ENCODE measurements at places on chromosomes 7 and 10.

GRCh38 chr10:131947631-131948347 is 33.9 kb downstream of the BNIP3 start:
- no peak for DNase-seq

- no peak for DNase-seq
Measured at GRCh38 chr10:98460837-98461499, 14.2 kb upstream of the HPS1 start.

- no peak for DNase-seq
Measured at GRCh38 chr7:141976524-141977245, 3.1 kb upstream of the TAS2R38 start.

DNA sequence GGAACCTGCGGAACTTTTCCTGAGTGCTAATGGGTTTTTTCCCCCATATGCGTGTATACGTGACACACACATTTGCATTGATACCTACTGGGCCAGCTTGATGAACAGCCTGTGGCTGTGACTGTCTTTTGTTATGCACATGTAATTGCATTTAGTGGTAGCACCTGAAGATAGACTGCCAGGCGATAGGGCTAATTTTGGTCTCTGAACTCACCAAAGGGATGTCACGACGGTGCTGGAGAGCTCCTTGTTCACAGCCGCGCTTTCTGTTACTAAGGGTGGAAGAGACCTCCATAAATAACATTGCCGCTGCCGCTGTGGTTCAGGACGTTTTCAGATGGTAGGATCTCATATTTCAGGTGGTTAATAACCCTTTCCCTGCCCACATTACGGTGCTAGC is 133.2 kb downstream of the CAMK1D start:
- DNase-seq = no peak

DNA sequence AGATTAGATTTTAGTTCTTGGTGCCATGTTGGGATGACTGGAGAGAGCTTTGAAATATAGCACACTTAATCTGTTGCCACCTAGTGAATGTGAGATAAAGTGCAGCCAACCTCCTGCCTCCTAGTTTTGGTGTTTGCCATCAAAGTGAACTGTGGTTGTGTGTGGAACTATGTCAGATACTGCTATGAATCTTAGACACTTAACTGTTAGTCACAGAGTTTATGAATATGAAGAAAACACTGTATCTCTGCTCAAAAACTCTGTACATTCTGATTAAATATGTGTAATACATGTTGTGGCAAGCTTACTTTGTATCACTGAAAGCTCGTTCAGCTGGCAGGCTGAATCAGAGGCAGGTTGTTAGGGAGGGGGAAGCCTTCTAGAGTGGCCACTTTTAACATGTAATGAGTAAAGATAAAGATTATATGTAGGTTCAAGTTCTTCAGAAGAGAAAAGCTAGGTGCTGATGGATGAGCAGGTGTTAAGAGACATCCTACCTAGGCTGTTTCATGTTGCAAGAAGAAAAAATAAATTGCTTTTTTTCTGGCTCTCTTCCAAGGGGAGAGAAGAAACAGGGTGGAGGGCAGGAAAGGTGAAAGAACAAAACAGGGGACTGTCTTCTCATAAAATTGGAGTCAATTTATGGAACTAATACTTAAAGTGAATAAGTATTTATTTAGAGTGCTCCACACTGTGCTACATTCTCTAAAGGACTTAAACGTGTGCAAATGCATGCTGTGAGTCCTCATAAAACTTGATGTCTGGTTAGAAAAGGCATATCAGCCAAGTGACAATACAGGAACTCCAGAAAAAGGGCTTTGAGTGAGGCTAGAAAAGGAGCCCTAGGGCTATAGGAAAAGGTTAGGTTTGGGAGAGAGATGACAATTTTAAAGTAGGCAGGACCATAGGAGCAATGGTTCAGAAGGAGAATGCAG is 14.1 kb upstream of the LAMB1 start:
- no peak for DNase-seq

GRCh38 chr7:106022193-106022821 is 59.2 kb downstream of the CDHR3 start:
- DNase-seq = no peak

- DNase-seq = no peak
Measured at GRCh38 chr7:25009257-25009656, 29.3 kb upstream of the OSBPL3 start.

DNA sequence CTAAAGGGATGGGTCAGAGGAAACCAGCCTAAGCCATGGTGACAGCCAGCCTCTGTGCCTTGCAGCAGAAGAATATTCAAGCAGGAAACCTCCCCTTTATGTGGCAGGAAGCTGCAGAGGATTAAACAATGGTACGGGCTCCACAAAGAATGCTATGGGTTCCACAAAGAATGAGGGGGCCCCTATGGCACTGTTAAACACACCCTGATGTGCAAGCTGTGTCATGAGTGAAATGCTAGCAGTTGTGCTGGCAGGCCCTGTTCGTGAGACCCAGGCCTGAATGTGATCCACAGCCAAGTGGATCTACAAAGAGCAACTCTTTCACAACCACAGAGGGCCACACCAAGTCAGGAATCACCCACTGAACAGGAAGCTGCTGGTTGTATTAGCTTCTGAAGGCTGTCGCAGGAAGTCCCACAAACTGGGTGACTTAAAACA is 68.9 kb downstream of the MYOF start:
- no peak for DNase-seq

GRCh38 chr7:64643566-64643965 is 22.4 kb upstream of the ZNF107 start:
- DNase-seq = no peak

GRCh38 chr7:19015098-19015497 is 102.3 kb downstream of the TWIST1 start:
- DNase-seq = no peak

GRCh38 chr7:155395176-155395797 is 62.6 kb upstream of the EN2 start:
- no peak for DNase-seq

DNA sequence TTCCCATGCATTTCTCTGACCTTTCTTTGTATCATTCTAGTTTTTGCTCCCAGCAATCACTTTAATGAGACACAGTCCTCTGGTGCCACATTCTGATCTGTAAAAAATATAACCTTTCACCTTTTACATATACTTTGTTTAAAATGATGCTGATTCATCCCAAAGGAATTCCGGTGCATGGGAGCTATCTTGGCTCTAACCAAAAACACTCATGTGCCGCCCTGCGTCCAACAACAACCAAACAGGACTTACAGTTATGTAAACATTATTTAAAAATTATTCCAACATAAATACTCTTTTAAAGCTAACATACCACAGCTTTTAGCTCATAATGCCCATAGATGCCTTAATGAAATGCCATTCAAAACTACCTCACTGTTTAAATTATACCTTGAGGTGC is 7.7 kb upstream of the OPALIN start:
- DNase-seq = no peak

DNA sequence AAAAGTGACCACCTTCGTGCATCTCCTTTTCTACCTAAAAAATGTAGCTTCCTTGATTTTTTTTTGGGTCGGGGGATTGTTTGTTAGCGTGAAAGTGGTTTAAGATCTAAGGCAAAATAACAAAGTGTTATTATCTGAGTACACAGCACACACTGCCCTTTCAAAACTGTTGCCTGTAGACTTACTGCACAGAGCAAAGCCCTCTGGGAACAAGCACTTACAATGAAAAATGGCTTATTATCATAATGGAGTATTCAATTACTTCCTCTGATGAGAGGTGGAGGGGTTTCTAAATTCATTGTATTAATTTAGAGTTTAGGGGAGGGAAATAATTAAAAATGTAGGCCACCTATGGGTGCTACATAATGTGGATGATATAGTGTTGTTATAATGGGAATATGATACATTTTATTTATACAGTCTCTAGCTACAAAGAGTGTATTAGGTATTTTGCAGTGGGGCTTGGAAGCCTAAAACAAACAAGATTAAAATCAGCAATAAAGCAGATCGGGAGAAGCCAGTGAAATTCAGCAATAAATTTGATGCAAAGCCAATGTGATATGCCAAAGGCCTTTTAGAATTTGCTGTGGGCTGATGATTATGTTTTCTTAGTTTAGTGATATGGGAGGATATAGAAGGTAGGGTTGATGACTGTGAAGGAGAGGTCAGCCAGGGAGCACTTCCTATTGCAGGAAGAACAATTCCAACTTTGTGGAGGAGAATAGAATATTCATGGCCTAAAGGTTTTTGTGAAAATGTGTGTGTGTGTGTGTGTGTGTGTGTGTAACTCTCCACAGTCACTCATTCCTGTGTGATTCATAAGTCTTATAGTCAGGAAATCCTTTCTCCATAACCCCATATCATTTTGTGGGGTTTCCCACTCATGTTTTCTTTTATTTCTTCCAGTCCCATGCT is 17.7 kb upstream of the EXOC4 start:
- no peak for DNase-seq

DNA sequence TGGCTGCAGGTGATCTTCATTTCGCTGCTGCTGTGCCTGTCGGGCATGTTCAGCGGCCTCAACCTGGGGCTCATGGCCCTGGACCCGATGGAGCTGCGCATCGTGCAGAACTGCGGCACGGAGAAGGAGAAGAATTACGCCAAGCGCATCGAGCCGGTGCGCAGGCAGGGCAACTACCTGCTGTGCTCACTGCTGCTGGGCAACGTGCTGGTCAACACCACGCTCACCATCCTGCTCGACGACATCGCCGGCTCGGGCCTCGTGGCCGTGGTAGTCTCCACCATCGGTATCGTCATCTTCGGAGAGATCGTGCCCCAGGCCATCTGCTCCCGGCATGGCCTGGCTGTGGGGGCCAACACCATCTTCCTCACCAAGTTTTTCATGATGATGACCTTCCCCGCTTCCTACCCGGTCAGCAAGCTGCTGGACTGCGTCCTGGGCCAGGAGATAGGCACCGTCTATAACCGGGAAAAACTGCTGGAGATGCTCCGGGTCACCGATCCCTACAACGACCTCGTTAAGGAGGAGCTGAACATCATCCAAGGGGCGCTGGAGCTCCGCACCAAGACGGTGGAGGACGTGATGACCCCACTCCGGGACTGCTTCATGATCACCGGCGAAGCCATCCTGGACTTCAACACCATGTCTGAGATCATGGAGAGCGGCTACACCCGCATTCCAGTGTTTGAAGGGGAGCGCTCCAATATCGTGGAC is 1.3 kb downstream of the CNNM2 start:
- DNase-seq = no peak

DNA sequence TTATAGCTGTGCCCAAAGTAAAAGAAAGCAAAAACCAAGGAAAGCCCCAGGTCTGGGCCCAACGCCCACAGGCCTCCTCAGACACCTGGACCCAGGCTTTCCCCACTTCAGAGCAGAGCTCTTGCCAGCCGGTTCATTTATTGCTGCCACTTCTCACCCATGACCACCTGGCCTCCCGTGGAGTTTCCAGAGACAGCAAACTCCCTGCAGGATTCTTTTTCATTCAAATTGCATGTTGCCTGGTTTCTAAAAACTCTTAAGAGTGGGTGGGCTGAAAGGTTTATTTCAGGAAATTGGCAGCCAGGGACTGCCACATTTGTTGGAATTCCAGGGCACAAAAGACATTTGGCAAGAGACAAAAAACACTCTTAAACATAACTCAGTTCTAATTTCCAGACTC is 4.7 kb downstream of the VOPP1 start:
- DNase-seq = no peak

- DNase-seq = no peak
Measured at GRCh38 chr10:43878386-43878785, 229.7 kb upstream of the ZNF32 start.

DNA sequence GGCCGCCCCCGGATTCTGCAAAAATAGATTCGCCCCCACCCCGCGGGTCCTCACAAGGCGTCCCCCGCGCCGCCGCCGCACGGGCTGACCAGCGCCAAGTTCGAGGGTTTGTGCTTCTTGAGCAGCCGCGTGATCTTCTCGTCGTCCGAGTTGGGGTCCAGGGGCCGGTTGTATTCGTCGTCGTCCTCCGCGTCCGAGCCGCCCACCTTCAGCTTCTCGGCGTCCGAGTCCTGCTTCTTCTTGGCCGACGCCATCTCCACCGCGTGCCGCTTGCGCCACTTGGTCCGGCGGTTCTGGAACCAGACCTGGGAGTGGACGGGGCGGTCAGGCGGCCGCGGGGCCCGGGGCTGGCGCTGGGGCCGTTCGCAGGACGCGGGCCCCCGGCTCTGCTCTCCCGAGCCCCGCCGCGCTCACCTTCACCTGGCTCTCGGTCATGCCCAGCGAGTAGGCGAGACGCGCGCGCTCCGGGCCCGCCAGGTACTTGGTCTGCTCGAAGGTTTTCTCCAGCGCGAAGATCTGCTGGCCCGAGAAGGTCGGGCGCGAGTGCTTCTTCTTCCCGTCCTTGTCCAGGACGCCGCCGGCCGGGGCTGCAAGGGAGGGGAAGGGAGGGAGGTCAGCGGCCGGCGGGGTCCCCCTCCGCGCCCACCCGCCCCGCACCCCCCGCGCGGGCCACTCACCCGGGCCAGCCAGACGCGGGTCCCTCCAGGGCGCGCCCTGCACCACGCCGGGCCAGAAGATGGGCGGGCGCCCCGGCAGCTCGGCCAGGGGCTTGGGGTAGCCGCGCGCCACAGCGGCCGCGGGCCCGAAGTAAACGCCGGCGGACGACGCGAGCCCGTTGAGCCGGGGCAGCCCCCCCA is 853 bp downstream of the NKX6-2 start:
- no peak for DNase-seq

- no peak for DNase-seq
Measured at GRCh38 chr10:127854769-127855590, 37.8 kb downstream of the CLRN3 start.

- no peak for DNase-seq
Measured at GRCh38 chr7:133859231-133859630, 267.9 kb upstream of the LRGUK start.

DNA sequence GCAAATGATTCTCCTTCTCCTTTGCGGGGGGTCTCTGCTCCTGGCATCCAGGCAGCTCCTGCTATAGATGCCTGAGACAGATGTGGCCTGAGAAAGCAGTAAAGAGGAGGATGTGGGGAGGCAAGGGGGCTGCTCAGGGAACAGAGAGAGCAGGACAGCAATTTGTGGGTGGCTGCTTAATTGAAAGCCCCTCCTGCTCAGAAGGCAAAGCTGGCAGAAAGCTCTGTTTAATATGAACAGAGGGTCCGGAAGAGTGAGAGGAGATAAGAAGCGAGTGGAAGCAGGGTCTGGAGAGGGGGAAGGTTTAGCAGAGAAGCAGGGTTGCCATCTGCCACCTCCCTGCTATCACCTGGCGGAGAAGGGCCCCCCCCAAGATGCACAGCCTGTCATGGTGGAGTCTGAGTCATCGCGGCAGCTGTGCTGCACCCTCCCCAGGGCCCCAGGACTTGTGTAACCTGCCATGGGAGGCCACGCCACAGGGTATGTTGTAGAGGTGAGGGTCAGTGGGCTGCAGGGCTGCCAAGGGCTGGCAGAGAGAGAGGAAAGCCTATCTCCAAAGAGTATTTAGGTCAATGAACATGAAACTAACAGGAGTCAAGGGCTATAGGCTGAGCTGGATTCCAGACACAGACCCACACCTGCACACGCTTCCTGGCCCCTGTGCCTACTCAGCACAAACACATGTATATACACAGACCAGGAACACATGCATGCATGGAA is 1109.8 kb upstream of the AUTS2 start:
- DNase-seq = no peak
